Right atrium auricular region (tissue), 2 donors: ENCODE measurements at places on chromosomes 5 and 9.
A peak's percentile ranks its signal among the peaks of the same experiment; 100 is the strongest.

DNA sequence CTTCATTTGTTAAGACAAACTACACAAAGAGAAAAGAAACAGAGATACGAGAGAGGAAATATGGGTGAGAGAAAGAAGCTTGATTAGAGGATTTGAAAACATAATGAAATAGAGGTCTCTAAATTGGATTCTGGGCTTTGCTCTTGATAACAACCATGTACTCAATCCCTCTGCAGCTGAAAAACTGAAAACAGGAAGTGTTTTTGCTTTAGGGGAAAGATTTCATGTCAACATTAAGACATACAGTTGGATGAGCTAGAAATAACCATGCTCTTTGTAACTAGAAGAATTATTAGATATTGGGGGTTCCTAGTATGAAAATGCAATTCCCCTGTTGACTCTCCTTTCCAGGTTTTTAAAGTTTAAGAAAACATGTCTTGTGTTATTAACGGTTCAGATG, 21.9 kb downstream of the CRHBP start:
- no peak for DNase-seq

DNA sequence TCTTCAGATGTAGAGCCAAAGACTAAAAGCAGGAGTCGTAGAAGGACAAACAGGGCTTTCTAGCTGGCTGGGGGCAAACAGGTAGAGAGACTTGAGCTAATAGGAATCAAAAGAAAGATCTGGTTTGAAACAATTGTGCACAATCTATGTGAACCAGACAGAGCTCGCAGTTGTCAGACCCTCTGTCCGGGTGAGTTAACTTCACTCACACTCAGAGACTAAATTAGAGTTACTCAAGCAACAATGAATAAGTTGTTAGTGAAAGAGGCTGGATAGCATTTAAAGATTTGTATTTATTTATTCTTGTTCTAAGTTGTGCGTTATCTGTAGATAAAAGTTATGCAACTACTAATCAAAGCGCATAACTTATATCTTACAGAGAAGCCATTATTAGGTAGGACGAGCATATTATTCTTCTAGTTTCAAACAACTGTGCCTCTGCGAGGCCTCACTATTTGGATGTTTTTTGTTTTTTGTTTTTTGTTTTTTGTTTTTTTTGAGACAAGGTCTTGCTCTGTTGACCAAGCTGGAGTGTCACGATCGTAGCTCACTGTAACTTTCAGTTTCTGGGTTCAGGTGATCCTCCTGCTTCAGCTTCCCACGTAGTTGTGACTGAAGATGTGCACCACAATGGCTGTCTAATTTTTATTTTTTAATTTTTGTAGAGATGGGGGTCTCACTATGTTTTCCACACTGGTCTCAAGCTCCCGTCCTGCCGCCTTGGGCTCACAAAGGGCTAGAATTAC, 13.2 kb upstream of the LNPEP start:
- DNase-seq = no peak

DNA sequence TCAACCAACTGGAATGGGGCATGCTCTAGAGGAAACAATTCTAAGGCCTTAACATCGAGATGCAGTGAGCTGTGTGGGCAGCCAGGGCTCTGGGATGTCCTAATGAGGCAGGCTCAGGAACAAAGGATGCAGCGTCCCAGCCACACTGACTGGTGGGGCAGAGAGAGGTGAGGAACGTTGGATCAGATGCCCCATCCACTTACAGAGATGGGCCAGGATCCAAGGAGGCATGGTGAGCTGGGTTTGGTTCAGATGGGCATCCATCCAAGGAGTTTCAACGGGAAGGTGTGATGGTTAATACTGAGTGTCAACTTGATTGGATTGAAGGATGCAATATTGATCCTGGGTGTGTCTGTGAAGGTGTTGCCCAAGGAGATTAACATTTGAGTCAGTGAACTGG, 15.5 kb upstream of the MARCHF6 start:
- DNase-seq = no peak

GRCh38 chr5:133354323-133355185, 257.8 kb downstream of the FSTL4 start:
- peak; percentile 36 for DNase-seq
